ENCODE measurements at places on chromosomes 1 and 21.
A peak's percentile ranks its signal among the peaks of the same experiment; 100 is the strongest.

GRCh38 chr1:99180343-99180808 lies 83.9 kb upstream of the PLPPR4 start:
- DNase-seq = peak; percentile 66

DNA sequence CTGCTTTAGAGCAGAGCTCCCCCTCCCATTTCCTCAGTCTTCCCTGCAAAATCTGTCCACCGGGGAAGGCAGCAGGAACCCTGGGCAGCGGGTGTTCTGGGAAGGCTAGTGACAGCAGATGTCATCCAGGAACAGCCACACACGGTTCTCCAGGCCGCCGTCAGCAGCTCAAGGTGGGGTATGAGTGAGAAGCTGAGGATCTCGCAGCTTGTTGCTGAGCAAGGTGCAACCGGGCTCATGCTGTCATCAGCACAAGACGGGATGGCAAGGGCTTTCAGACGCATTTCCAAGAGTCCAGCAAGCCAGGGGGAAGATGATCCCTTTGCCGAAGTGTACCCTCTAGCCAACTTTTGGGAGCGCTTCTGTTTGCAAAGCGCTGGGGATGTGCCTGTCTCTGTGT lies 23.0 kb upstream of the SPSB1 start:
- no peak for DNase-seq

- DNase-seq = no peak
These were observed 170.4 kb upstream of the KCNK2 start for GRCh38 chr1:214912127-214912526.

GRCh38 chr1:5992814-5993555 lies 760 bp upstream of the NPHP4 start:
- no peak for DNase-seq

- DNase-seq = peak; percentile 41
These were observed 424.6 kb upstream of the PTBP2 start for GRCh38 chr1:96296991-96297390.

DNA sequence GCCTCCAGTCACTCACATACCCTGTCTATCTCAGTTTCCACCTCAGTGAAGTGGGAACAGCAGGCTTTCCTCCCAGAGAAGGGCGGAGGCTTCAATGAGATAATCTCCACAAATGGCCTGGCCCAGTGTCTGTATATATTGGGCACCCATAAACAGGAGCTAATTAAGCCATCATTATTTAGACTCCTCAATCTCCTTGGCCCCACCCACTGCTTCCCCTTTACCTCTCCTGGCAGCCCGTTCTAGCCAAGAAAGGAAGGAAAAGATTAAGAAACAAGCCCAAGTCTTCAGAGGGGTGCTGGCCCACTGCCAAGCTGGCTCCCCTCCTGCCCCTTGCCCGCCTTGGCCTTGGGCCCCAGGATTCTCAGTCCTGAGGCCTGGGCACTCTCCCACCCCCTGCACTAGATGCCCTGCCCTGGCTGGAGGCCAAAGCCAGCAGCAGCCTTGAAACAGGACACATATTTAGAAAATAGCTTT lies 15.9 kb upstream of the EPB41 start:
- DNase-seq = no peak

DNA sequence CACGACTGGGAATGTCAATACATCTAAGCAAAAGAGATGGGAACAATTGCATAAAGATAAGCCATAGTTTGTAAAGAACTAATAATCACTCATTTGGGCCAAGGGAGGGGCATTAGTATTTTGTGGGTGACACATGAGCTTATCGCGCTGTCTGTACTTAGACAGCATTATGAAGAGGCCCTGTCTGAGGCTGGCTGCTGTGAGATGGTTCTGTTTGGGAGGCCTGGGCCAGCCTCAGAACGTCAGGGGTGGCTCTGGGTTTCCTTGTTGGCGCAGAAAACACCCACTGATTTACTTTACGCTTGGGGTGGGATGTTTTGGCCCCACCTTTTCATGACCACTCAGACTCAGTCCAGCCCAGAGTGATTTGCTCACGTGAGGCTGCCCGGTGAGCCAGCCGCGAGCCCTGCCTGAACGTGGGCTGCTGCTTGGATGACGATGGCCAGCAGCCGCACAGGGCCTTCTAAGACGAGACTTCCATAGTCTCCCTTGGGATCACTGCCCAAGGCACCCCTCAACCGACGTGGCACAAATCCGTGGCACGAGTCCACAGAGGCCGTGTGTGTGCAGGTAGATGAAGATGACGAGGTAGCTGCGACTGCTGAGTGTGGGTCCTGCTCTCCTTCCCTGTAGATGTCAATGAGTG lies 18.7 kb downstream of the UMODL1 start:
- no peak for DNase-seq

- DNase-seq = no peak
These were observed 115.7 kb downstream of the KCNJ6 start for GRCh38 chr21:37800456-37801061.

DNA sequence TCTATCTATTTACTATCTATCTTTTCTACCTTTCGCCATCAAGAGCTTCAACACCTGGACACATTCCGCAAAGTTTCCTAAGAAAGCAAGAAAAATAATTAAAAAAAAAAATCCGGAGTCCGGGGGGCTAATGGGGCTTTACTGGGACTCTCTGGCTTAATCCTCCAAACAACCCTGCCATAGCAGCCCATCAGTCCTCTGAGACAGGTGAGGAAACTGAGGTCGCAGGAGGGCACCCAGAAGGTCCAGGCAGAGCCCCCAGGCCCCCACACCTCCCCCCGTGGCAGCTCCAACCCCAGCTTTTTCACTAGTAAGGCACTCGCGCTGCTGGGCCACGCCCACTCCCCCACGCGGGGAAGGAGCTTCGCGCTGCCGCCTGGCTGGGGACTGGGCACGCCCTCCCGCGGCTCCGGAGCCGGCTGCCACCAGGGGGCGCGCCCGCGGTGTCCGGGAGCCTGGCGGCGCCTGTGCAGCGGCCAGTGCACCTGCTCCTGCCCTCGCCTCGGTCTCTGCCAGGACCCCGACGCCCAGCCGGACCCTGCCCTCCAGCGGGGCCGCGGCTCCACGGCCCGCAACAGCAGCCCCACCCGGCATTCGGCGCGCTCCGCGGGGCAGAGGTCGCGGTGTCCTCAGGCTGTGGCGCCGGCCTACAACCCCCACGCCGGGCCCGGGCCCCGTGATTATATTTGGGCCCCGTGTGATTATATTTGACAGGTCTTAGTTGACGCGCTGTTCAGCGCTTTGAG lies 54.1 kb upstream of the SAMD11 start:
- peak; percentile 76 for DNase-seq

- DNase-seq = no peak
These were observed 64.9 kb downstream of the PTGS2 start for GRCh38 chr1:186615332-186615731.

Data from inflammatory macrophage treated with lipopolysaccharide for 4 hours (primary cell).